ENCODE measurements at places on chromosomes 3 and 15.

GRCh38 chr15:41546851-41547786, 3.1 kb upstream of the RPAP1 start:
- no peak for DNase-seq

DNA sequence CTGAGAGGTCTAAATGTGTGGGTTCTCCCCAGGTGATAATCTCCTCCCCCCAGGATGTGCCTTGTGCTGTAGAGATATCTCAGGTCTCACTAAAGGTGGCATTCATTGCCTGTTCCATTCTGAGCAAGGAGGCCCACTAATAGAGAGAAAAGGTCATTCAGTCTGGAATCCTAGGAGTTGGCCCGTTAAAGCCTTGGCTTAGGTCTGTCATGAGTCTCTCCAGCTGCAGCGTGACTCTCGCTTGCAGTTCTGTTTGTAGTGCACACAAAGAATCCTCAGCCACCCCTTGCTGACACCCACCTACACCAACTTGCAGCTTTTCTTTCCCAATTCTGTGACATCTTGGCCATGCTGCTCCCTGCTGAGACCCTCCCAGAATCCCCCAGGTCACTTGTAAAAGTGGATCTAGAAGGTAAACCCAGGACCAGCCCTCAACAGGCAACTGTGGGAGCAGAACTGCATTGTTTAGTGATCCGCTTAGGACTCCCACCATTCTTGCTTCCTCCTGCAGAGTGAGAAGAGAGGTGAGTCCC, 17.7 kb downstream of the MAGEF1 start:
- DNase-seq, result no peak

GRCh38 chr3:143935678-143936077, 35.9 kb upstream of the DIPK2A start:
- no peak for DNase-seq

GRCh38 chr15:70319466-70319865, 221.7 kb upstream of the TLE3 start:
- no peak for DNase-seq

GRCh38 chr3:169400874-169401273, 262.6 kb downstream of the MECOM start:
- peak; percentile 28 for DNase-seq

DNA sequence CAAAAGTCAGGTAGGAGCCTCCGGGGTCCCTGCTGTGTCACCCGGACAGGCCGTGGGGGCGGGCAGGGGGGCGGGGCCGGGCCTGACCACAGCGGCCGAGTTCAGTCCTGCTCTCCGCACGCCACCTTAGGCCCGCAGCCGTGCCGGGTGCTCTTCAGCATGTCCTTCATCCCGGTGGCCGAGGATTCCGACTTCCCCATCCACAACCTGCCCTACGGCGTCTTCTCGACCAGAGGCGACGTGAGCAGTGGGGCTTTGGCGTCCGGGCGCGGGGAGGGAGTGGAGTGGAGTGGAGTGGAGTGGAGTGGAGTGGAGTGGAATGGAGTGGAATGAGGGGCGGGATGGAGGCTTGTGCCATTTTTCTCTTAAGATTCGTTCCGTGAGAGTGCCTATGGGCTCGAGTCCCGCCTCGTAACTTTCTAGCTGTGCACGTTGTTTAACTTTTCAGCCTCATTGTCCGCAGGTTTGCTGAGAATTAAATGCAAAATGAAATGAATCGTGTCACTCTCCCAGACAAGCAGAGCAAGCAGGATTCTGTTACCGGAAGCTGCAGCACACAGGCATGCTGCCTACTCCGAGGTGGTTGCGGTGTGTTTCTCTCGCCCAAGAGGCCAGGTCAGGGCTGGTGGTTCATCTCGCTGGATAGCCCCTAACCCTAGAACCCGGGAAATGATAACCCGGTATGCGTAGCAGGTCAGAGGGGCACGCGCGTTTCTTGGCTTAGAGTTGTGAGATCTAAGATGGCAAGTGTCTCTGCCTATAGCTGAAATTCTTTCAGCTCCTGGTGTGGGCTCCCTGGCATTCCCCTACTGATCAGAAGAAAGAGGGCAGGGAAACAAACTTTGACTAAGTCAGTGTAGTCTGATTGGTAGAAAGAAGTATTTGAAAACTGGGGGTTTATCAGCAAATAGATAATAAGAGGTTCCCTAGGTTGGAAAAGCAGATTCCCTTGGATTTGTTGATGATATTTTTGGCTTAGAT, at the start of gene FAH:
Gene FAH, plus strand, starts transcription at position 104 of the 981 bp plus-strand sequence. Its CDS starts 56 bp downstream, at position 160.
- DNase-seq, result no peak

DNA sequence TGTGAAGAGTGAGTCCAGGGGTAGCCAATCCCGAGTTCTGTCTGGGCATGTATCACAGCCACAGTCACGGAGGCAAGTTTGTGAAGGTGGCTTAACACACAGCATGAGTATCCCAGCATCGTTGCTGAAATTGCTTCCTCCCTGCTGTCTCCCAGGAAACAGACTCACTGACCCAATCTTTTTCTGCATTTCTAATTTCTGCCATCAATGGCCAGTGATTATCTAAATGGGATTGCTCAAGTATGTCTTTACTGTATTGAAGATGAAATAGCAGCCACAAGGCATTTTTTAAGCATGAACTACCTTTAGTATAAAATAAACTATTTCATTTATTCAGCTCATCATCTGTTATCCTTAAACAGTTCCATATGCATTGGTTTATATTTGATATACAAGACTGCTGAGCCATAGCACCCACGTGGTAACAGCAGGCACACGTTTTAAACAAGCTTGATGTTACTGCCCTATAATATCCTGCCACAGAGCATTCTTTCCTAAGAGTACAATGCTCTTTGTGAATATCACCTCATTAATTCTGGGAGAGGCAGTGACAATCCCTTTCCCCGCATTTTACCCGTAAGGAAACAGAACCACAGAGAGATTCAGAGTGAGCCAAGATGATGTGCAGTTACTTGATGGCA, 276.6 kb upstream of the THBS1 start:
- no peak for DNase-seq

DNA sequence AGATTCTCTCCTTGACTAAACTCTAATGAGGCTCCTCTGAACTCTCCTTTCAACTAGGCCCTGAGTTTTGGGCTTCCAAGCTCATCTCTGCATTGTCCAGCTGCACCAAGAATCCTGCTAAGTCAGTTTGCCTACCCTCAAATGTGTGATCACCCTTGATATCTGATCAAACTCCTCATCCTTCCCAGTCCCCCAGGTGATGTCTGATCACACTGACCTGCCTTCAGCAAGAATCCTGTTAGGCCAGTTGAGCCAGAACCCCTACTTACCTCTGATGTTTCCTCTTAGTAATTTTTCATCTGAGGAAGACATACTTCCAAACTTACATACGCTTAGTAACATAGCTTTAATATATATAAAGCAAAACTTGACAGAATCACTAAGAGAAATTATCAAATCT, 28.8 kb downstream of the SUMF1 start:
- DNase-seq, result no peak

- no peak for DNase-seq
Observed at GRCh38 chr15:52095597-52096262, 16.8 kb downstream of the BCL2L10 start.

Measured in NCI-H2081 treated with DMSO at 0.1 percent for 48 hours (cell line).